Choroid plexus epithelial cell (primary cell): ENCODE measurements at places on chromosomes 2 and 18.

- no peak for DNase-seq
Measured at GRCh38 chr18:48673456-48673852, 134.6 kb downstream of the CTIF start.

- peak; percentile 64 for DNase-seq
Measured at GRCh38 chr2:58137221-58137620, 90.6 kb downstream of the VRK2 start.

DNA sequence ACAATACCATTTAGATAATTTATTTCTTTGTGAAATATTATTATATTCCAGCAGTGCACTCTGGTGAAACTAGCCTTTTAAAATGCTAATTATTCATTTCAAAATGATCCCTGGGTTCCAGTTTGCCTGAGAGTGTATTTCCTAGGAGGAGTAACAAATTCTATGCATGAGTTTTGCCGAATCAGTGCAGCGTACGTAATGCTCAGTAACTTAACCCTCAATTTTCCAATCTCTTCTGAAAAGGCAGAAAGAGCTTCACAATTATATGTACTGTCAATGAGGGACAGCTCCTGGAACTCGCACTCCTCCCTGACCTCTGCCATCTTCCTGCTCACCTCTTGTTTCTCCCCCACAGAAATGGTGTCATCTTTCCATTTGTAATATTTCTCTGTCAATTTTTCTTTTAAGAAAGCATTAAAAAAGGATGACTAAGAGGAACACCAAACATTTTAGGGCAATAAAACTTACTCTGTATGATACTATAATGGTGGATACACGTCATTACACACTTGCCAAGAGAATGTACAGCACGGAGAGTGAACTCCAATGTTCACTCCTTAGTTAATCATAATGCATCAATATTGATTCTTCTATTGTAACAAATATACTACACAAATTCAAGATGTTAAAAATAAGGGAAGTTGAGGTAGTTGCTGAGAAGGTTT is 25.7 kb upstream of the XIRP2 start:
- DNase-seq = no peak

GRCh38 chr18:43004421-43004820 is 111.1 kb downstream of the RIT2 start:
- DNase-seq = no peak

- peak; percentile 45 for DNase-seq
Measured at GRCh38 chr18:36128530-36128870, 640 bp downstream of the SLC39A6 start.

GRCh38 chr2:101080211-101081068 is 70.7 kb downstream of the TBC1D8 start:
- DNase-seq = no peak

GRCh38 chr2:238703053-238703415 is 144.9 kb upstream of the TWIST2 start:
- DNase-seq = no peak

DNA sequence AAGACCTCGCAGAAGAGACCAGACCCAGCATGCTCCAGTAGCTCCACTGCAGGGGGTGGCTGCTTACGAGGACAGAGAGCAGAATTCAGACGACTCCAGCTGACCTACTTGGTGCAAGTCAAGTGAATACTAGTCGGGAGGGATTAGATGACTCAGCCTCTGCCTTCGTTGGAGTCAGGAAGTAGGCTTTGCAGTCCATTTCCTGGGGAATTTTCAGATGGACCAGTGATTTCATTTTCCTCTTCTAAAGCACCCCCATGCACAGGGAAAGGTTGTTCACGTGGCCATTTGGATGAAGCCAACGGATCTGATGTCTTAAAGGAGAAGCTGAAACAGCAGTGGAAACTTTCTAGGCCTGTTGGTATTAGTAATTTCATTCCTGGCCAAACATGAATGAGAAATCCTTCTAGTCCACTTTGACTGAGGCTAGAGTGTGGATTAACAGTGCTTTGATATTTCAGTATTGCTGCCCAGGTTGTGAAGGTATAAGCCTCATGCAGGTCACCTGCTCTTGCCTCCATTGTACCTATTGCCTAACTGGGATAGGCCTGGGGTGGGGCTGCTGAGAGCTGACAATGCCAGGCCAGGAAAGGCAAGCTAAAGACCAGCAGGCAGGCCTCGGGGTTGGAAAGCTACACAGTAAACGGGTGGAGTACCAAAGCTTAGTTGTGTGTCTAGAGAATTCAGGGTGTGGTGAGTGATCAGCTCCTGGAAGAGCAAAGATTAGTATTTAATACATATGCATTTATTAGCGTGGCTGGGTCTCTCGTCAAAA is 117.6 kb upstream of the FOSL2 start:
- DNase-seq = peak; percentile 98

DNA sequence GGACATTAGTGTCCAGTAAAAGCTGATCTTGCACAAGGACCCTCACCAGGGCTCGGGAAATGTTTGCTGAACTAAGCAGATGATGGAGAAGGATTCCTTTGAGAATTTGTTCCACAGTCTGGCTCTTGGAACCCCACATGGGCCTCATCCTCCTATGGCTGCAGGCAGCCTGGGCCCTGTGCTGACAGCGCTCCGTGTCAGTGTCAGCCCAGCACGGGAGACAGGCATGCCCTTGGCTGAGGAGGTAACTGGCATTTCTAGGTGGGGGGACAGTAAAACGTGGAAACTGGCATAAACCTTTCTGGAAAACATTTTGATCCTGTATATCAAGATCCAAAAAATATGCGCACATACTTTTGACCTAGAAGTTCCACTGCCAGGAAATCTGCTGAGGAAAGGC is 10.5 kb downstream of the PTMA start:
- DNase-seq = no peak

DNA sequence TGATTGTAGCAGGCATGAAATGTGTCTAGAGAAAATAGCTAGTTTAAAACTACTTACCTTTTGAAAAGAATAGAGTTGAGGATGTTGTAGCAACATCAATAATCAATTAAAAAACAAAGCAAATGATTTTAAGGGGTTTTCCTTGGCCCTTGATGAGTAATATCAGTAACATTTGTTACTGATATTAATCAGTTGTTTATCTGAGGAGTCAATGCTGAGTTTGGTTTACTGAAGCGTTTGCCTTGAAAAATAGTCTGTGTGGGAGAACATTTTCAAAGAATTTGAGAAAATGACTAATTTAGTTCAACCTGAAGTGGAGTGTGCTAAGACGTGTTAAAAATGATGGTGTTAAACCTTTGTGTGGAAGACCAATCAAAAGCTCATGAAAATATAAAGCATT is 9.3 kb downstream of the PTH2R start:
- no peak for DNase-seq

- DNase-seq = no peak
Measured at GRCh38 chr18:61710082-61710620, 182.7 kb downstream of the RNF152 start.

DNA sequence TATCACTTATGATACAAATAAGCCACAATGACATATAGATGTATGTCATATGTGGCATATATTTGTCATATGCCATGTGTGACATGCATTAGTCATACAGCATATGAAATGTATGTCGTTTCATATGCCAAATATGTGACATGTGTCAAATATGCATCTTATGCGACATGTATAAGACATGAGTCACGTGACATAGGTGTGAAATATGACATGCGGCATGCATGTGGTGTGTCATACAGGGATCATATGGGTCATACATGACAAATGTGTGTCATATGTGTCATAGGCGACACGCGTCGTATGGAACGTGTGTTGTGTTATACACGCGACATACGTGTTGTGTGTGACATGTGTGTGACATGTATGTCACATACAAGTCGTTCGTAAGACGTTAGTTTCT is 2154.0 kb upstream of the PIK3C3 start:
- DNase-seq = no peak

DNA sequence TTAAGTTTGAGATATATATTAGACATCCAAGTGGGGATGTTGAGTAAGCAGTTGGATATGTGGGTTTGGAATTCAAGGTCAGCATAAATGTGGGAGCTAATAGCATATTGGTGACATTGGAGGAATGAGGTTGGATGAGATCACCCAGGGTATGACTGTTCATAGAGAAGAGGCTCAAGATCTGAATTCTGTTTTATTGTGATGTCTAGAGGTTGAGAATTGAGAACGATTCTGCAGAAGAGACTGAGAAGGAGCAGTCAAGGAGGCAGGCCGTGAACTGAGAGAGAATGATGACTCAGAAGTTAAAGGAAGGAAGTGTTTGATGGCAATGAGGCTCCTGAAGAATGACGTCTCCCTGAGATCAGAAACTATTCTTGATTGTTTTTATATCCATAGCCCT is 5.9 kb downstream of the SERPINB11 start:
- DNase-seq = peak; percentile 50

GRCh38 chr2:225428360-225428759 is 28.9 kb downstream of the NYAP2 start:
- no peak for DNase-seq

GRCh38 chr2:103656558-103656957 is 894.7 kb downstream of the TMEM182 start:
- DNase-seq = no peak

GRCh38 chr2:108407864-108408729 is 30.3 kb downstream of the SULT1C4 start:
- DNase-seq = peak; percentile 35

DNA sequence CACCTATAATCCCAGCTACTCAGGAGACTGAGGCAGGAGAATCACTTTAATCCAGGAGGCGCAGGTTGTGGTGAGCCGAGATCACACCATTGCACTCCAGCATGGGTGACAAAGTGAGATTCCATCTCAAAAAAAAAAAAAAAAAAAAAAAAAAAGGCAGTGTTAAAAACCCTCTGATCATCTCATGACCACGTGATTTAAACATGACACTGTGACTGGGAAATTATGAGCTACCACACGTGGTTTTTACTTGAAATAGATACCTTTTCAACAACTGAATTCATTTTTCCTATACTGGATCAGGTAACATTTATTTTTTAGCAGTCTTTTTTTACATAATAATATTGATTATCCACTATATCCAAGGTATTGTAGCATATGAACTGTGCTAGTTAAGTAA is 102.7 kb downstream of the PTRHD1 start:
- DNase-seq = no peak

DNA sequence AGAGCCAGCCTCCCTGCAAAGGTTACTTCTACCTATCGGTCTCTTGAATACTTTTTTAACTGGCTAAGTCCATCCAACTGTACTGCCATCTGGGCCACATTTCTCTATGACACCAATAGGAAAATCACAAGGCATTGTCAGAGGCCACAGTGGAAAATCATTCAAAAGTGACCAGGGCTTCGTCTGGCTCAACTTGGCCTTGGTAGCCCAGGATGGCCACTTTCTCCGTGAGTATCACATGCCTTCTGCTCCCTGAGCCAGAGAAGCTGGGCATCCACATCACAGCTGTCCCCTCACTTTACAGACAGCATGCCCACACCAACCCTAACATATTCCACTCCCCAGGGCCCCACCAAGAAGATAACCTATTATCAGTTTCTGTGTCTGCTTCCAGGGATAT is 5.8 kb downstream of the CIB4 start:
- no peak for DNase-seq

DNA sequence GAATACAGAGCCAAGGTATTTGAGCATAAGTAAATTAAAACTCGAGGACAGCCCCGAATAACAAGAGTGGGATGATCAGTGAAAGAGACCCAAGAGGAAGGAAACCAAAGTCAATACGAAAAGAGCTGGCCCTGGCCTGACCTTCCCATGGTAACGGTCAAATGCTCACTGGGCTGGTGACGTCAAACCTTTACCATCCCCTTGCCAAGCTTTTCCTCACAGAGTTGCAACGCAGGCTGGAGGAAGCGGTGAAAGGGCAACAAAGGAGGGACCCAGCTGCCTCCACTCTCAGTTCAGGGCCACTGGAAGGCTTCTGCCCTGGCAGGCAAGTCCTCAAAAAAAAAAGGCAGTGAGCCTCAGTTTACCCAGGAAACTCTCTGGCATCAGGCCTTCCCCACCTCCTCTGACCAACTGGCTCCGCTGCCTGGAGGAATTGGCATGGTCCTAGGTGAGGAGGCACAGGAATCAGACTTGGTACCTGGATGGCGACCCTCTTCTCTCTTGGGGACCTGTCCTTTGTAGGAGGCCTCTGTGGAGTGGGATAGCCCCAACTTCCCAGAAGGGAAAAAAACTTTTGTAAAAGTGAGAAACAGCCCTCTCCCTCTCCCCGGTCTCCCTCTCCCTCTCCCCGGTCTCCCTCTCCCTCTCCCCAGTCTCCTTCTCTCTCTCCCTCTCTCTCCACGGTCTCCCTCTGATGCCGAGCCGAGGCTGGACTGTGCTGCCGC is 212.4 kb downstream of the ANAPC1 start:
- peak; percentile 66 for DNase-seq

DNA sequence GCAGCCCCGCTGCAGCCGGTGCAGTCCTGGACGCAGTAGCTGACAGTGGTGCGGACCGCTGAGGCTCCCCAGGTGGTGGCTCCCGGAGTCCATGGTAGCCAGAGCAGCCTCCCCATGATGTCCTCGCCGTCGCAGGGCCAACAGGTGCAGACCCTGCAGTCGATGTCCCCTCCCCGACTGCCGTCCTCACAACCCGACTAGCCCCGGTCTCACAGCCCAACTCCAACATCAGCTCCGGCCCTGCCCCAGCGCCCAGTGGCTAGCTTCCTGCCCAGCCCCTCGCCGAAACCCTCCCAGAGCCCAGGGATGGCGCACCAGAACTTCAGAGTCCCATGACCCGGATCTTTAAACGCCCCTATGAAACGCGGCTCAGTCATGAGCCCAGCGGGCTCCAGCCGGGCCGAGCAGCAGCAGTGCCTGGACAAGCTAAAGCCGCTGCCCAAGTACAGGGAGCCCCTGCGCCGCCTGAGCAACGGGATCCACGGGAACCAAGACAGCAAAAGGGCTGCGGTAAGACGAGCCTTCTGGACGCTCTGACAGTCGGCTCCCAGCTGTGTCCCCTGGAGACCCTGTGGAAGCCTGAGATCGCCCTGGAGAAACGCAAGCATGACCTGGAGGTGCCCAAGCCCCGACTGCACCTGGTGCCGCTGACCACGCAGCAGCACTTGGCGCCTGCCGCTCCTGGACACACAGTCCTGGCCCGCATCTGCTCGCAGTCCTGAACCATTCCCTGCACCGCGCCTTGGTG is 53.8 kb upstream of the TUBA3E start:
- no peak for DNase-seq

GRCh38 chr2:225600444-225600843 is 200.9 kb downstream of the NYAP2 start:
- DNase-seq = peak; percentile 78

DNA sequence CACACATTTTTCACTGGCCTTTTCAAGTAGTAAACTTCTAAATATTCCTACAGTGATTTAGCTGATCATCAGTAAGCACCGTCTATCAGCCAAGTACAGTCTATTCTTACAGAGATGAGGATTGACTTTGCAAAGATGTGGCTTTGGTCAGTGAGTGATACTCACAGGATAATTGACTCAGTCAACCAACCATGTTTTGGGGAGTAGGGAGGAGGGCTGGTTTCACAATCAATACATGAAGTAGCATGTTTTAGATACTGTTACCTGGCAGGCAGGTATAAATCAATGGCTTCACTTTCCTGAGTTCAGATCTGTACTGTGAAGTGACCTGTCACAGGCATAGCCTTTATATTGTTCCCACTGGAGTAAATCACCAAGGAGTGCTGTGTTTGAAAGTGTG is 27.2 kb downstream of the OSBPL6 start:
- no peak for DNase-seq

DNA sequence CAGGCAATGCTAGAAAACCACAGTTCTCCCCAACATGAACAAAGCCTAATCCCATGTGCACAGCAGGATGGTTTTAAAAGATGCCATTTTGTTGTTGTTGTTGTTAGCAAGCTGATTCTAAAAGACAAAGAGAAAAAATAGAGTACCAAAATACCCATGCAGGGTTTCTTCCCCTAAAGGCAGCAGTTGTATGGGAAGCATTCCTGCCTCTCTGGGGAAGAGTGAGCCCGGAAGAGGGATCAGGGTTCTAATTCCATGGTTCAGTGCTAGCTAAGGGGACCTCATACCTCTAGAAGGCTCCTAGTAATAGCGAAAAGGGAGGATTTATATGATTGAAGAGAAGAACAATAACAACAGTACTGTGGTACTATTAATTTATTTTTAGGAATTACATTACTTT is 327.6 kb downstream of the DPP10 start:
- DNase-seq = no peak
